ENCODE measurements at places on chromosomes 5 and 9.

DNA sequence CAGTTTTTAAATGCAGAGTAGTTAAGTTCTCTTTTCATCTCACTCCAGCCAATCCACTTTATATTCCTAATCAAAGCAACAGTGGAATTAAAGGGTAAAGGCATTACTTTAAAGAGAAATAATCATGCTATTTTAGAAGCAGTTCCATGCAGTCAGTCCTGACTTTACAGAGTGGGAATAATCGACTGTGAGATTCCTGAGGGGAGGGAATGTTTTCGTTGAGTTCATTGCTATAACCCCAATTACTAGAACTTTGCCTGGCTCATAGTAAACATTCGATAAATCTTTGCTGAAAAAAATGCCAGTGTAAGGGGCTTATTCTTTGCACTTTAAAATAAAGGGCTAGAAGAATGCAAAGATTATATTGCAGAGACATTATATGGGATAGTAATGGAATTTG, 127.2 kb upstream of the ASTN2 start:
- DNase-seq = no peak

DNA sequence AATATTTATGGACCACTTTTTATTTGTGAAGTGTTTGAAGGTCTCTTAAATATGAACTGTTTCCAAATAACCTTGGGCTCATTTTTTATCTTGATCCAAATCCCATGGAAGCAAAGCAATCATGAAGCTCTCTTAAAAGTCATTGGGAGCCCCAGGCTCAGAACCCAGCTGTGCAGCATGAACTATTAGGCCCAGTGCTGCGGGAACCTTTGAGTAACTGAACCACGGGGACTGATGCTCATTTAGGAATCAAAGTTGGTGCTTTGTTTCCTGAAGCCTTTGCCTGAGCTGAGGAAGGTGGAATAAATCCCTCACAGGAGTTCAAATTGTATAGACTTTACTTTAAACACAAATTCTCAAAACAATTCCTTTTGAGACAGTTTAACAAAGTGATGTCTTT, 27.8 kb downstream of the MAT2B start:
- no peak for DNase-seq

DNA sequence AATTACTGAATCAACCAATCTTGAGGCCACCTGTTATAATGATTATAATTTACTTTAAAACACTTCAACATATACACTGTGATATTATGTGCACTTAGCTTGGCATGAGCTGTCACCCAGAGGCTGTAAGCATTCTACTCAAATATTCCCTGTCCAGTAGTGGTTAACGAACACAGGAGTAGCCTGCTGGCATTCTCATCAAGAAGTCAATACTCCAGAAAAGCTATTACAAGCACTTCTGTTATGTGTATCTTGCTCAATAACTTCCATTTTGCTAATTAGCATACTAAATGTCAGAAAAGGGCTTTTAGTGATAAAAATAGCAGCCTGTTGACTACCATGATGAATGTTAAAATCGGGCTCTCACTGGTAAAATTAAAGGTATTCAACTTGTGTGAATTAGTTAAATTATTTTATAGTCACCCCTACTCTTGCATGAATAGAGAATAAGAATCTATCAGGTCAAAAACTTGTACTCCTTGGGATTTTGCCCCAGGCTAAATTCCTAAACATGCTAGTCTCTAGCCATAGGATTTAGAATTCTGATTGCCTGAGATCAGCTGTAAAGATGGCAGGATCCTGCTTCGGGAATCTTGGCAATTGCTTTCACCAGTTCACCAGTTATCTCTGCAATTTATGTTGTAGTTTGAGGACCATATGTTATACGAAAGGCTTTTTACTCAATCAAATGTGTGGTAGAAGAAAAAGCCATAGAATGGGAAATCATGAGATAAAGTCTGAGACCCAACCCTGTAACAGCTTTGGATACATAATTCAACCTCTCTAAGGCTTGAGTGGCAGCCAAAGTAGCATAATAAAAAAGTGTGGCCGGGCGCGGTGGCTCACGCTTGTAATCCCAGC, 43.4 kb upstream of the PAM start:
- no peak for DNase-seq

DNA sequence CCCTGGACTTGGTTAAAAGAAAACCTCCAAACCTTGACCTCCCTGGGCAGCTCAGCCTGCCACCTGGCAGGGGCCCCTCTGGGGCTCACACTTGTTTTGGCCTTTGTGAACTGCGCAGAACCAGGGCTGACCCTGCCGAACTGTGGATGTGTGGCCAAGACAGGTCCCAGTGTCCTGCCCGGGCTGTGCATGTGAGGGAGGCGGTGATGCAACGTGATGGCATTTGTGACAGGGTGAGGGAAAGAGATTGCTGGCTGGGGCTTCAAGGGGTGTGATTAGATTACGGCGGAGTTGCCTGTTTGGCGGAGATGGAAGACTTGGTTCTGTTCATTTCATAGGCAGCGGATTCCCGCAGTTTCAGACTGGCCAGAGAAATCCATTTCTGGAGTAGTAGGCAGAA, 30.4 kb upstream of the NKX2-5 start:
- DNase-seq = no peak

DNA sequence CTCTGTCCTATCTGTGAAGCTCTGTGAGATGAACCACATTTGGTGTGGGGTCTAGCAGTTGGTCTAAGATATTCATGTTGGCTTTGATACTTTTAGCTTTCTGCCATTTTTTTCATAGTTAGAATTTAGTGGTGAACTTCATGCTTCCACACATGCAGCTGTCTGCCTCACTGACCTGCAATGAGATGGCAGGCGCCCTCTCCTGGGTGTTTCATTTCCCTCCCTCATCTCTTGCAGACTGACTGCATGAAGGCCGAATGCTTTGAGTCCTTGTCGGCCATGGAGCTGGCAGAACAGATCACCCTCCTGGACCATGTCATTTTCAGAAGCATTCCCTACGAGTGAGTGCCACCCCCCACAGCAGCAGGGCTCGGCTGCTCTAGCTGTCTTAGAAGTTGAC, 26.1 kb upstream of the CKMT2 start:
- no peak for DNase-seq

DNA sequence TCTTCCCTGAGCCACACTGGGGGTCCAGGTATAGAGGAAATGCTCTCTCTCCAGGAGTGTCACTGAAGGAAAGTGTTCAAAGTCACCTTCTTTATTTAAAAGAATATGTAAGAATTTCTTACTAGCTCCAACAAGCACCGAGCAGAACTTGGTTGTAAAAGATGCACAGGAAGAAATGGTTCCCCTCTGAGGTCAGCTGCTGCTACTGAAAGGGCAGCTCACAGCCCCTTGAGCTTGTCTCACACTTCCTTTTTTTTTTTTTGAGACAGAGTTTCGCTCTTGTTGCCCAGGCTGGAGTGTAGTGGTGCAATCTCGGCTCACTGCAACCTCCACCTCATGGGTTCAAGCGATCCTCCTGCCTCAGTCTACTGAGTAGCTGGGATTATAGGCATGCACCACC, 77.2 kb downstream of the PRRT1B start:
- DNase-seq = no peak

DNA sequence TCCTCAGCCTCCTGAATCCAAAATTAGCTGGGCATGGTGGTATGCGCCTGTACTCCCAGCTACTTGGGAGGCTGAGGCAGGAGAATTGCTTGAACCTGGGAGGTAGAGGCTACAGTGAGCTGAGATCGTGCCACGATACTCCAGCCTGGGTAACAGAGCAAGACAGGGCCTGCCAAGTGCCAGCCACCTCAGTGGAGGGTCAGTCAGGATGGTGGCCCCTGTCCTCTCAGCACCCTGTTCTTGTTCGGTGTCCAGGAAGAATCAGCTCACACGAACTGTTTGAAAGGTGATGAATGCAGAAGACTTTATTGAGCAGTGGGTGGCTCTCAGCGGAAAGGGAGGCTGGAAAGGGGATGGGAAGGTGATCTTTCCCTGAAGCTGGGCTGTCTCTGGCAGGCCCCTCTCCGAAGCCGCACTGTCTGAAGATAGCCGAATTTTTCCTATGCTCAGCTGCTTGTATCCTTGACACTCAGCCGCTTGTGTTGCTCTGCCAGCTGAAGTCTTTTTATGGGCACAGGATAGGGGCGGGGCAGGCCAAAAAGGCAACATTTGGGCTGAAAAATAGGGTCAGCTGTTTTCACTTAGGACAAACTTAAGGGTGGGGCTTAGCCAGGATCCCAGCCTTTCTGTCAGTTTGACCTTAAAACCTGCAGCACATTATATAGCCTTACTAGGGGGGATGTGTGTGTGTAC, 50.9 kb downstream of the UBE2R2 start:
- no peak for DNase-seq

DNA sequence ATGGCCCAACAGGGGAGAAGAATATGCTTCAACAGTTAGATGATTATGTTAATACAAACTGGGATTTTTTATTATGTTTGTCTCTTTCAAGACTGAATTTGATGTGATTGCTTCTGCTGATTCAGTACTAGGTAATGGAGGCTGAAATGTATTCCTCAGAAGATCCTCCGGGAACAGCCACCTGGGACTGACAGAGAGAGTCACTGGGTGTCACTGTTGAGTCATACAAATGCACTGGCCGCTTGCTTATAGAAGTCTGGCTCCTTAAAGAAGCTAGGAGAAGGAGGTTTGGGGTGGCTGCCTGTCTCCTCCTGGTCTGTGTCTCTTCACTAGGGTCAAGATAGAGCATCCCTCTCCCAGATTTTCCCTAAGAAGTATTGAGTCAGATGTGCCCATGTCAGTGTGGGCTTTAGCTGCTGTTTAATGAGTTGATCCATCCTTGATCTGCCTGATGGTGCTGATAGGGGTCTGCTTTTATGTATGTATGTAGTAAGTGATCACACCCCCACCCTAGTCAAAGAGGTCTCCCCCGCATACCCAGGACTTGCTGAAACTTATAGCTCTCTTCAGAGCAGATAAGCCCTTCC, 773.4 kb downstream of the BRINP1 start:
- DNase-seq = no peak

DNA sequence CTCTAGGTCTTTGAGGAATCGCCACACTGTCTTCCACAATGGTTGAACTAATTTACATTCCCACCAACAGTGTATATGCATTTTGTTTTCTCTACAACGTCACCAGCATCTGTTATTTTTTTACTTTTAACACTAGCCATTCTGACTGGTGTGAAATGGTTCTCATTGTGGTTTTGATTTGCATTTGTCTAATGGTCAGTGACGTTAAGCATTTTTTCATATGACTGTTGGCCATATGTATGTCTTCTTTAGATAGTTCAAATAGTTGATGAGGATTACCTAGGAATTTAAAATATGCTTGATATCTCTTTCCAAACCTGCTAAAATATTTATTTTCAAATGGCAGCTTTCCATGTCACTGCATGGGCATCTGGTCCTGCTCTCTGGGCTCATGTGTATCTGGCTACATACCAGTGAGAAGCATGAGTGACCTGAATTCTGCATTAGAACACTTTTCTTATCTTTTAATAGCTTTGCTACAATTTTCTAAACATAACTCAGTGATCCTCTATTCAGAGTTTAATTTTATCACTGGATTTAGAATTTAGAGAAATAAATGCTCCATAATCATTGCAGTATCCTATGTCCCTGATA, 95.8 kb upstream of the ADAMTS16 start:
- no peak for DNase-seq

- DNase-seq = no peak
These were observed 28.5 kb downstream of the GOLGA2 start for GRCh38 chr9:128247226-128247803.

- no peak for DNase-seq
These were observed 119.6 kb upstream of the NFIB start for GRCh38 chr9:14433351-14434157.

GRCh38 chr9:80218328-80218727, 646.6 kb downstream of the TLE4 start:
- DNase-seq = no peak

DNA sequence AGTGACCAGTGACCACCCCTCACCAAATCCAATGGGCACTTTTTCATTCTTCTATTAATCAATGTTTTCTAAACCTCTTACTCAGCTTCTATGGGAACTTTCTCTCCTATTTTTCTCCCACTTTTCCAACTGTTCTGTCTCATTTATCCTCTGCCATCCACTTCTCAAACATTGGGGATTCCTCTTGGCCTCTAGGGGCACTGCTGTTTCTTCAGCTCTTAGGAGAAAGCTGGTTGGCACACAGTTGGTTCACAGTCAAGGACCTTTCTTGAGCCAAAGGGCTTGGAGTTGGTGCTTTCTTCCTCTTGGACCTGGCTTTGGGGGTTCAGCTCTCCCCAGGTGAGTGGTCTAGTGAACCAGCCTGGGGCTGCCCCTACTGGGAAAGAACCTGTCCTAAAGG, 112.2 kb upstream of the LHFPL2 start:
- DNase-seq = no peak

DNA sequence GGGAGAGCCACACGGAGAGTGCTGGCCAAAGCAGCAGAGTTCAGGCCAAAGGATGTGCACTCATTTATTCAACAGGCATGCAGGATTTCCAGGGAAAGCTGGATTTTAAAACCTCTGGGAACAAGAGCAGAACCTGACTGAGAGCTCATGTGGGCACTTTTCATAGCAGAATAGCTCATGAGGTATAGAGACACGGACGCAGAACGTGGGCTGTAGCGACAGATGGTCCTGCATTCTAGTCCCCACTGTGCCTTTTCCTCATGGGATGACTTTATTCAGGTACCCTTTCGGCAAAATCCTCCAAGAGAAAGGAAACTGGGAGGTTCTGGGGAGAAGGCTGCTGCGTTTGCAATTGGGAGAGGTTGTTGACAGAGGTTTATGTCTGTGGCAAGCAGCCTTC, 5.4 kb downstream of the IL4 start:
- DNase-seq = no peak

GRCh38 chr5:168177831-168178450, 113.5 kb upstream of the WWC1 start:
- no peak for DNase-seq

- no peak for DNase-seq
These were observed 106.0 kb upstream of the KIF2A start for GRCh38 chr5:62199792-62200716.

- no peak for DNase-seq
These were observed 502.5 kb upstream of the SEMA6A start for GRCh38 chr5:117077142-117077541.

DNA sequence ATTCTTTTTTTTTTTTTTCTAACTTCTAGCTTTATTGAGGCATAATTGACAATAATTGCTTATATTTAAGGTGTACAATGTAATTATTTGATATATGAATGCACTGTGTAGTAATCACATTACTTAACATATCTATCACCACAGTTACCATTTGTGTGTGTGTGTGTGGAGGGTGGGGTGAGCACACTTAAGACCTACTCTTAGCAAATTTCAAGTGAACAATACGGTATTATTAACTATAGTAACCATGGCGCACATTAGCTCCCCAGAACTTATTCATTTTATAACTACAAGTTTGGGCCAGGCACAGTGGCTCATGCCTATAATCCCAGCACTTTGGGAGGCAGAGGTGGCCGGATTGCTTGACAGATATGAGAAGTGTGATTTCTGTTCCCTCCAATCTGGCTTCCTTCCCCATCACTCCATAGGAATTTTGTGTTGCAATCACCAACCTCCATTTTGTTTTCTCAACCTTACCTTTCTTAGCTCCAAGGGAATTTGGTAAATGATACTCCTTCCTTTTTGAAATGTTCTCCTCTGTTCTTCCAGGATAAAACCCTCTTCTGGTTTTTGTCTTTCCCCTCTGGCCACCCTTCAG, 14.9 kb downstream of the TXN start:
- DNase-seq = no peak
